IMR-90 (cell line): ENCODE measurements at places on chromosomes 3 and 15.

DNA sequence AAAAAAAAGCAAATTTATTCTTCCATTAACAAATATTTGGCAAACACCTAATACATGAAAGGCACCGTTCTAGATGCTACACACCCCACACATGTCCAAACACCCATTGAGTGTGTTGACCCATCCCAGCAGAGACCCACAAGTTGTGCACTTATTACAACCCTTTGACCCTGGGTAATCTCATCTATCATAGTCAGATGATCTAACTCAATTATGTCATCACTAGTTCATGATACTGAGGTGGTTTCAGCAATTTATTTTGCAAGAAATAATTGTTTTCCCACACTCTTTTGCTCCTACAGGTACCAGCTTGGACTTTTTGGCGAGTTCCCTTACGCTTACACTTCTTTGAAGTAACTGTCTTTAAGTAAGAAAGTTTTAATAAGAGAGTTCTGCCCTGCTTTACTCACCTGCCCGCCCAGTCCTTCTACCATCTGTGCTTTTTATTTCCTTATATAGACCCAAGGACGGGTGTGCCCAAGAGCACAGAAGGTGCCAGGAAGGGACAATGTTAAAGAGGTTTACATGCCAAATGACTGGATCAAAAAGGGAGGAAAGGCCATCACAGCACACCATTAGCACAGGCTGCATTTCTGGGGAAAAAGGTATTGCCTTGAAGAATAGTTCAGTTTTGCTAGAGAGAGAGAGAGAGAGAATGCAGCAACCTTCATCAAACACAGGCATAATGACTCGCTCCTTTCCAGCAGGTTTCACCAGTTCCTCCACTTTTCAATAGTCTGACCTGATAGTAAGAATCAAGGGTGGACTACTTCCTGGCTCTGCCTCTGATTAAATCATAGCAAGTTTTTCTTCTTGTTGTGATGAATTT lies 54.5 kb upstream of the ATP11B start:
- H3K4me1 ChIP-seq, result no peaks in the 10 kb centered on the region; the same call in 1 of the 2 replicates
- no peak overlapping the region for H3K4me3 ChIP-seq
- H3K27ac ChIP-seq, result no peak overlapping the region
- DNase-seq, result no peak

DNA sequence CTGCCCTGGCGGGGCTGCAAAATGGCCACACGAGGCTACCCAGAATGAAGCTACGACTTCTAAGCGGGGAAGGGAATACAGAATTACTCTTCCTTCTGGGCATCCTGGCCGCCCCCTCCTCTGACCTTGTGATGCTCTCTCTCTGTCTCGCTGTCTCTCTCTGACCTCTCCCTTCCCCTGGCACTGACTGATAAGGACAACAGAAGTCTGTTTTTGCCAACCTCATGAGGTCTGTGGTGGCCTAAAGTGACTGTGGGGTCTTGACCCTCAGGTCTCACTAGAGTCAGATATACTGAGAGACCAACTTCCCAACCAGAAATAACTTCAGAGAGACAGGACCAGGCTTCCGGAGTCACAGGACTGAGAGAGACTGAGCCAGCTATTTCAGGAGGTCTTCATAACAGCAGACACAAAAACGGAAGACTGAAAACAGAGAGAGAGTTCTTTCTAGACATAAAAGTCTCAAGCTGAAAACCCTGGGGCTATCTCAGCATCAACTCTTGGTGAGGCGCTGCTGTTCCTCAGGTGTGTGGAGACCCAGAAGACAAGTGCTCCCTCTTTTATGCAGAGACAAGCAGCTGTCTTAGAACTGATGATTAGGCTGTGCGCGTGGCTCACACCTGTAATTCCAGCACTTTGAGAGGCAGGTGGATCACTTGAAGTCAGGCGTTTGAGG lies 38.2 kb upstream of the CFAP161 start:
- H3K27me3 ChIP-seq, result no peaks in the 10 kb centered on the region
- H3K36me3 ChIP-seq, result no peaks in the 10 kb centered on the region
- H3K27ac ChIP-seq, result no peak overlapping the region
- peaks cover 5% of the 10 kb centered on the region for H3K4me1 ChIP-seq
- DNase-seq, result no peak
- H3K4me3 ChIP-seq, result no peak overlapping the region

- no peaks in the 10 kb centered on the region for H3K36me3 ChIP-seq
- DNase-seq, result no peak
- no peak overlapping the region for H3K27ac ChIP-seq
- no peaks in the 10 kb centered on the region for H3K27me3 ChIP-seq
Measured at GRCh38 chr15:99844150-99844549, 110.9 kb upstream of the LYSMD4 start.

DNA sequence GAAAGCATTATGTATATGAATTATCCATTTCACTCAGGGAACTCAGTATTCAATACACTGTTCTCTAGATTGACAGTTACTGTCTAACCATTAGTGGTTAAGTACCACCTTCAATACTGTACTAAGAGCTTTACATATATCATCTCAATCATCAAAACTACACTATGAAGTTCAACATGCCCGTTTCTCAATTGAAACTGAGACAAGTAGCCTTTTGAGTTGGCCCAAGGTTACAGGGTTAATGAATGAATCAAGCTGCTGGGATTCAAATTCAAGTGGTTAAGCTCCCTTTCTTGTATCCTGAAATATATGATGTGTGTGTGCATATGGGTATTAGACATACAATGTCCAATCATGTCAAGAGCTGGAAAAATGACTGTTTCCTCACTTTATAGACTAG lies 5.8 kb downstream of the TASOR start:
- H3K4me1 ChIP-seq, result no peaks in the 10 kb centered on the region
- no peak overlapping the region for H3K27ac ChIP-seq
- no peaks in the 10 kb centered on the region for H3K27me3 ChIP-seq
- H3K36me3 ChIP-seq, result peaks cover 8% of the 10 kb centered on the region
- no peak for DNase-seq

DNA sequence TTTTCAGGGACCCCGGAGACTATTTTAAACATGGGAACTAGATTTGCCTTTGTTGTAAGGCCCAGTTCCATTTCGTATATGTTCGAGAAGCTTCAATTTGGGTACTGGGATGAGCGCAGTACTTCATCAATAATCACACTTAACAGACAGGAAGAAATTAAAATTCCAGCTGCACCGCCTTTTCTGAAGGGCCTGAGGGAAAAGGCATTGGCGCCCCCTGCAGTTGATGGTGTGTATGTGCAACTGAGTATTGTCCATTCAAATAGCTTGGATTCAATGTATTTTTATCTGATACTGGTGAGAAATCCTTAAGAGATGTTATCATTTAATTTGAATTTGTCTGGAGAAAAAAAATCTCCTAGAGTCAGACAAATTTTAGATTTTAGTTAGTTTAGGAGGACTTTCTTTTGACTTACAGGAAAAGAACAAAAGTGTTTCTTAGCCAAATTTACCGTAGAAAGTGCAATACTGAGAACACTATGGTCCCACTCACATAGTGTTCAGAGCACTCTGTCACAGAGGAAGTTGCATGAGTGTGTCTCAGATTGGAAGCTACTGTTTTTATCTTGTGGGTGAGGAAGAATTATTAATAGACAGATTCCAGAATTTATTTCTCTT lies 5.4 kb upstream of the ALDH1A2 start:
- H3K4me1 ChIP-seq, result 0 out of 2 replicates have a peak, but pooled peaks cover 1% of the 10 kb centered on the region
- H3K27me3 ChIP-seq, result peaks cover 29% of the 10 kb centered on the region
- no peak overlapping the region for H3K27ac ChIP-seq
- DNase-seq, result peak; percentile 43
- no peak overlapping the region for H3K4me3 ChIP-seq

GRCh38 chr15:71708051-71708429 lies 102.3 kb upstream of the NR2E3 start:
- no peak for DNase-seq
- H3K27me3 ChIP-seq, result no peaks in the 10 kb centered on the region
- H3K27ac ChIP-seq, result peak overlapping the region; percentile 96; the same call in 1 of the 2 replicates
- peaks cover 29% of the 10 kb centered on the region for H3K4me1 ChIP-seq

DNA sequence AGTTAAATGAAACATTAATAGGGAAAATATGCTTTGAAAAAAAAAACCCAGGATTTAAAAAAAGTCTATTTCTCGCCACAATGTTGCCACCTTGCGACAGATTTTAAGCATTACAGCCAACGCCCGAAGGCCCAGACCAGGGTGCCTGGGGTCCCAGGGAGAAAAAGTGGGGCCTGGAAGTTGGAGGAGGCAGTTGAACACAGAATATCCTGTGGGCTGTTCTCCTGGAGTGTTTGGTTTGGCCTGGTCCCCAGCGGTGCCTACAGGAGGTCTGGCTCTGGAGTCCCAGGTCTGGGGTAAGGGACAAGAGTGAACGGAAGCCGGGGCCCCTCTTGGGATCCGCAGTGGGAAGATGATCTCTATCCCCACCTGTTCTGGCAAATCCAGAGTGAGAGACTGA lies 3.4 kb downstream of the RNU6-1 start:
- no peak overlapping the region for H3K4me3 ChIP-seq
- H3K4me1 ChIP-seq, result peaks cover 4% of the 10 kb centered on the region; the same call in 1 of the 2 replicates
- no peaks in the 10 kb centered on the region for H3K36me3 ChIP-seq
- H3K27me3 ChIP-seq, result peaks cover 58% of the 10 kb centered on the region
- H3K27ac ChIP-seq, result no peak overlapping the region

GRCh38 chr15:100768501-100768931 lies 111.1 kb upstream of the ALDH1A3 start:
- H3K27ac ChIP-seq, result no peak overlapping the region
- no peak for DNase-seq
- H3K4me1 ChIP-seq, result peaks cover 5% of the 10 kb centered on the region

- no peak overlapping the region for H3K4me3 ChIP-seq
- no peaks in the 10 kb centered on the region; the same call in 1 of the 2 replicates for H3K4me1 ChIP-seq
- H3K27me3 ChIP-seq, result no peaks in the 10 kb centered on the region
- DNase-seq, result peak; percentile 85
- H3K27ac ChIP-seq, result no peak overlapping the region
- no peaks in the 10 kb centered on the region for H3K36me3 ChIP-seq
Measured at GRCh38 chr3:67109651-67110204, 111.6 kb downstream of the KBTBD8 start.

GRCh38 chr15:48858401-48858800 lies 19.5 kb upstream of the EID1 start:
- no peak overlapping the region for H3K27ac ChIP-seq
- H3K27me3 ChIP-seq, result no peaks in the 10 kb centered on the region
- DNase-seq, result peak; percentile 70
- H3K36me3 ChIP-seq, result no peaks in the 10 kb centered on the region
- H3K4me1 ChIP-seq, result peaks cover 18% of the 10 kb centered on the region

GRCh38 chr15:64011736-64012135 lies 34.5 kb downstream of the DAPK2 start:
- H3K27ac ChIP-seq, result no peak overlapping the region
- DNase-seq, result no peak
- H3K4me3 ChIP-seq, result no peak overlapping the region
- H3K27me3 ChIP-seq, result peaks cover 20% of the 10 kb centered on the region

GRCh38 chr3:93931597-93932229 lies 42.0 kb downstream of the PROS1 start:
- H3K27me3 ChIP-seq, result no peaks in the 10 kb centered on the region
- H3K4me3 ChIP-seq, result no peak overlapping the region
- H3K27ac ChIP-seq, result no peak overlapping the region
- H3K36me3 ChIP-seq, result no peaks in the 10 kb centered on the region
- no peak for DNase-seq

DNA sequence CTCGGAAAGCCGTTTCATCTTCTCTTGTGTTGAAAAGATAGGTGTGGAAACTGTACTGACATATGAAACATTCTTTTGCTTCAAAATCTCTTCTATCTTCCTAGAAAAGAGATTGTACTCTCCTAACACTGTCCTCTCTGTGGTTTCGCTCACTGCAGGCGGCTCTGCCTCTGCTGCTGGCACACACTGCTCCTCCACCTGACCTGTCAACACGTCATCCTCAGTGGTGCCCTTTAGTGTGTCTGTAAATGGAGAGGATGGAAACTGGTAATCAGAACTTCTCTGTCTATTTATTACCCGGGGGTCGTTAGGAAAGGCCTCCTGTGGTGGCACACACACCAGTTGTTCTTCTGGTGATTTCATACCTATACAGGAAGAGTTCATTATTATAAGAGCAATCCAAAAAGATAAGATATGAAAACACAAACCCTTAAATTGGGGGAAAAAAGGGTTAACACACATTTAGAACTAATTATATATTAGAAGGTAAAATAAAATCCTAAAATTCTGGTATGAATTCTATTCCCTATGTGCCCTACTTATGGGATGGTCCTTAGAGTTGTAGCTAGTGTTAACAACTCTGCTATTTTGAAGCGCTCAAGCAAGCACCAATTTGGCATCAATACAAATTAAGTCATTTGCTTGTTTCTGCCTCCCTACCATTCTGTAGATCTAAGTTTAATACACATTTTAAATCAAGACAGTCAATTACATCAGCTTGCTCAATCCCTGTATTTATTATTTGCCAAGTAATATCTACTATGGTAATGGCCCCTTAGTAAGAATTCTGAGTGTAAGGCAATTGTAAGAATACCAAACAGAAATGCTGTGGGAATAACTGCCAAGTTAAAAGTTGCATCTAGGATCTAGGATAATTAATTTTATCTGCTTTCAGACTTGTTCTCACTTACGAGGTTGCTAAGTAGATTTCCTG lies 49.2 kb downstream of the TASOR start:
- no peak for DNase-seq
- H3K36me3 ChIP-seq, result peaks cover 36% of the 10 kb centered on the region
- no peak overlapping the region for H3K27ac ChIP-seq
- H3K4me1 ChIP-seq, result peaks cover 3% of the 10 kb centered on the region; the same call in 1 of the 2 replicates
- no peaks in the 10 kb centered on the region for H3K27me3 ChIP-seq

DNA sequence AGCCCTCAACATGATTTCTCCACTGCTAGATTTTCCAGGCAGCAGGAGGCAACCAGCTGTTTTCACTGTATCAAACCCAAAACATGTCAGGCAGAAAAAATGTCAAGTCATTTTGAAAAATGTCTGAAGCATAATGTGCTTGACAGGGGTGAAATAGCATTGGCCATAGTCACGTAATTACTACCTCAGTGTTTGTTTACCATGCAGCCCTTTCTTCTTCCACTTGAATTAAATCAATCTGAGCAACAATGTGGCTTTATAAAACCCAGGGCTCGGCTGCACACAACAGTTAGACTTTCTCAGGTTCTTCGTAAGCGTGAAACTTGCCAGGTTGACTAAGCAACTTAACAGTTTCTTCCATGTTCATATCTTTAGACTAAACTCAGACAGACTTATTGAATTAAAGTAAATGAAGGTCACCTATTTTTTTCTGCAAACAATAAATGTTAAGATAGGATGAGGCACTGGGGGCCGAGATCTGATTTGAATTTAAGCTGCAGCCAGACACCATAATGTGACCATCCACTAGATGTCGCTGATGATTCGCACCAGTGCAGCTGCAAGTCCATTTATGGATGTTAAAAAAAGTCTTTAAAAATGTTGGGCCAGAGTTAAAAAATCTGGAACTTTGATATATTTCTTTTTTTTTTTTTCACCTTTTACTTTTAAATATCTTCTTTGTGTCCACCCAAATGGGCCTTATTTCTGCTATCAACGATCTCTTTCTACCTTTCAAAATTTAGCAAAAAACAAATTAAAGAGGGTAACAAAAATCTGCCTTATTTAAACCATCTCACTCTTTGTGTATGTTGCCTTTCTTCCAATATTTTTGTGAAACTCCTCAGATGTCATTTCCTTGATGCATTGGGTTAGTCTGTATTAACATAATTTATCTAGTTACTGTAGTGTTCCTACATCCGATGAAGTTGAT lies 305.9 kb downstream of the CACNA2D3 start:
- peak; percentile 76 for DNase-seq
- H3K27me3 ChIP-seq, result no peaks in the 10 kb centered on the region
- no peak overlapping the region for H3K4me3 ChIP-seq
- H3K36me3 ChIP-seq, result no peaks in the 10 kb centered on the region
- H3K27ac ChIP-seq, result no peak overlapping the region

- no peaks in the 10 kb centered on the region for H3K4me1 ChIP-seq
- no peak for DNase-seq
- peaks cover 16% of the 10 kb centered on the region for H3K27me3 ChIP-seq
- H3K4me3 ChIP-seq, result no peak overlapping the region
Measured at GRCh38 chr3:186669378-186670084, 3.7 kb downstream of the HRG start.
